ENCODE measurements at places on chromosomes 1 and 21.

DNA sequence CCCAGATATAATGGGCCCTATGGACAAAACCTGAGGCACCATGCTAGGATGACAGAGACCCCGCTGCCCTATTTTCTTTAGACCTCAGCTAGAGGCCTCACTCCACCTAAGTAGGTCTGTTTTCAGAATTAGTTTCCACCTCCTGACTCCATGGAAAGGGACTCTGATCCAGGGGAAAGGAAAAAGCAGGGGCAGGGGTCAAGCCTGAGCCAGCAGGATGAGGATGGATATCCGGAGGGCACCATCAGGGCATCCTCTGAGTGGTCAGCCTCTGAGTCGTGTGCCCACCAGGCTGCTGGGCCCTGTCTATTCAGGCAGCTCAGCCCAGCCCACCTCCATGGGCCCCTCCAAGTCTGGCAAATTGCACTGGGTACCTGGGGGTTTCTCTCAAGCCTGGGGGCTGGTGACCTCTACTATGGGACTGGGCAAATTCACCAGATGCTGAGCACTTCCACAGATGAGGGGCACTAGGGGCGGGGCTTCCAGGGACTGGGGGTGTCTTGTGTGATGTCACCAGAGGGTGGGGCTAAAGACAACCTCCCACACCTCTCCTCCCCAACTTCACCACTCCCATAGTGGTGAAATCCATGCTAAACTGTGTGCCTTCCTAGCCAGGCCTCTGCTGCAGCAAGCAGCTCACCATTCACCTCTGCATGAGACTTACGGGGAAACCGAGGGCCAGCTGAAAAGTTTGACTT, 5.5 kb downstream of the PAQR7 start:
- DNase-seq, result no peak

DNA sequence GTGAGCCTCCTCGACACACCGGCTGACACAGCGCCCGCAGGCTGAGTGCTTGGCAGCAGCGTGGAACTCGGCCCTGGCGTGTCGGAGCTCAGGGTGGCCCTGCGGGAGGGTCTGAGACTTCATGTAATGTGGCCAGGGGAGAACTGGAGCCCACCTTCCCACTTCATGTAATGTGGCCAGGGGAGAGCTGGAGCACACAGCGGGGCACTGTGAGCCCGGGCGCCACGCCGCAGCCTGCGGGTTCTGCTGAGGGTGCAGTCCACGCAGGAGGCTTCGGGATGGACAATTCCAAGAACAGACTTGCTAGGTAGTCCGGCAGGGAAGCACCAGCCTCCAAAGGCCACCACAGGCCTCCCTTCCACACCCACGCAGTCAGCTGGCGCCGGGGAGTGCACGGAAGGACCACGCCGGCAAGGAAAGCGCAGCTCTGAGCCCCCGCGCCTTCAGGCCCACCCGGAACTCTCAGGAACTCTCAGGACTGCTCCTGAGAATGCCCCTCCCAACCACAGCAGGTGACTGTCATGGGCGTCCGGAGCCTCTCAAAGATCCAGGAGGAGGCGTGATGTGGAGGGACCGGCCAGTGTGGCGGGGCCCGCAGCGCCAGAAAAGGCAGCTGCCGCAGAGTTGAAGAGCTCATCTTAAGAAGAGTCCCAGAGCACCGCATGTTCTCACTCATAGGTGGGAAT, 19.3 kb upstream of the ADARB1 start:
- DNase-seq, result no peak

DNA sequence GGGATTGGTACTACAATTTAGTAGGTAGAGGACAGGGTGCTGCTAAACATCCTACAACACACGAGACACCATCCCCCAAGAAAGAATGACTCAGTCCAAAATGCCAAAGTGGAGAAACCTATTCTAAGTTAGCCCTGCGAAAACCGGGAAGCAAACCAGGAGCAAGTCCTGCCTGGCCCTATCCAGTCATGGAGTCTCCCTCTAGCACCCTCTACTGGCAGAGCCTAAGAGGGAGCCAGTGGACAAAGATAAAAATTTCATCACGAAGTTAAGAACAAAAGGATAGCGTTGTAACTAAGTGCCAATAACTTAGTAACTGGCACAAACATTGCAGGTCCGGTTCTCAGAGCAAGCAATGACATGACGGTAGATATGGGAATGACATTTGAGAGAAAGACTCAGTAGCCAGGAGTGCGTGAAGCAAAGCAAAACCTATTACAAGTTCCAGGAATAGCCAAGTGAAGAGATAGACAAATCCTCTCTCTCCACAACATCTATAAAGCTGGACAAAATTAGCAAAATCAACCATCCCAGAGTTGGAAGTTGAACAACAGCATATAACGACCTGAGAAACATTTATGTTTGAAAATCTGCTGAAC, 383.5 kb downstream of the OMA1 start:
- DNase-seq, result no peak

DNA sequence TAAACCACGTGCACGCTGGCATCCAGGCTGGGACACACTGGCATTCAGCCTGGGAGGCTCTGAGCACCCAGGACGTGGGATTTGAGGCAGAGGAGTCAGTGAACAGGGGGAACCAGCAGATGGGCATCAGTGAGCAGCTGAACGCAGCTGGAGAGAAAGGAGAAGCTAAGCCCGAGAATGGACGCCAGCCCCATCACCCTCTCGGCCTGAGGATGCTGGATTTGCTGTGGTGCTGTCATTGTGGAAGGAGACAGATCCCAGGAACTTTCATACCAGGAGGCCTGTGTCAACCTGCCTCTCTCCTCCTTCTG, 132.8 kb downstream of the PGBD5 start:
- DNase-seq, result no peak

GRCh38 chr1:209062863-209063262, 520.7 kb upstream of the CAMK1G start:
- DNase-seq, result no peak

DNA sequence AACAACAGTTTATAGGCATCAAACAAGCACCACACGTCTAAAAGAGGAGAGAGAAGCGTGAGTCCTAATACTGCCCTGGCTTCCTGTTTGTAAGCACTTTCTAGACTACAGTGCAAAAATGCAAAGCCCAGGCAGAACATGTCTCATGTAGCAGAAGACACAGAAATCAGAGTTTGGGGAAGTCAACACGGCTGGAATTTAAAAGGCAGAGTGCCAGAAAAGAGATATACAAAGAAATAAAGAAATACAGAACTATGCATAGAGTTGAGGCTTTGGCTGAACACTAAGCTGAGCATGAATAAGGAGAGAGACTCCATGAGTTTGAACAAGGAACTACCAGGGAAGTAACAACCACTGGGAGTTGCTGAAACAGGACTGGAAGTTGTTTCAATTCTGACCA, 566.6 kb upstream of the NR5A2 start:
- no peak for DNase-seq

GRCh38 chr1:158124034-158124433, 56.7 kb upstream of the CD1D start:
- no peak for DNase-seq

GRCh38 chr1:112264010-112264409, 132.0 kb upstream of the CTTNBP2NL start:
- no peak for DNase-seq

All from CD4-positive, alpha-beta T cell treated with Interleukin-21 for 1 hour (primary cell).